ENCODE measurements at places on chromosomes 16 and 17.

DNA sequence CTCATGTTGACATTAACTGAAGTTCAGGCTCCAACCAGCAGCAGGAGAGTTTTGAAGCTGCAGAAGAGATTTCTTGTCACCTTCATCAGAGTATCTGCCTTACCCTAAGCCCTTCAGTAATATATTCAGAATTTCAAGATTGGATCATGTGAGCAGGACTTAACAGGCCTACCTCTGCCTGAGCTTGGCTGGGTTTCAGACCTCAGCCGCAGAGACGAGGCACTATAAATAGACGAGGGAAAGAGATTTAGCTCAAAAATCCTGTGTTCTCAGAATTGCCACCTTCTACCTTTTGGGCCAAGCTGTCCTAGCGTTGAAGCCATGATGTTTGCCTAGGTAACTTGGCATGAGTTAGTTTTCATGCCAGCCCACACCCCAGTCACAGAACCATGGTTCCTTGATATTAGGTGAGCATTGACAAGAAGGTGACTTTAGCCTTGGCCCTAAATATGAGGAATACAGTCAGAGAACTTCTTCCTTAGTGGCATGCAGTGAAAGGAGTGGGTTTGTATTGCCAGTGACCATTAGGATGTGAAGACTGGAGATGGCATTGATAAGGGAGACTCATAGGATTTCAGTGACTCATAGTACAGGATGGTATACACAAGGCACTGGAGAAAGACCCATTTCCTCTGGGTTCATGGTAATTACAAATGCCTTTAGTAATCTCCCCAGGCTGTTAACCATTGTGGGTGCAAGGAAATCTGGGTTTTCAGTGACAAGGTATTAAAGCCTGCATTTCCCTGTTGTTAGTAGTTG lies 224.3 kb downstream of the MSI2 start:
- DNase-seq: no peak

- no peak for DNase-seq
Observed at GRCh38 chr16:66705790-66706505, 9.4 kb upstream of the CMTM4 start.

DNA sequence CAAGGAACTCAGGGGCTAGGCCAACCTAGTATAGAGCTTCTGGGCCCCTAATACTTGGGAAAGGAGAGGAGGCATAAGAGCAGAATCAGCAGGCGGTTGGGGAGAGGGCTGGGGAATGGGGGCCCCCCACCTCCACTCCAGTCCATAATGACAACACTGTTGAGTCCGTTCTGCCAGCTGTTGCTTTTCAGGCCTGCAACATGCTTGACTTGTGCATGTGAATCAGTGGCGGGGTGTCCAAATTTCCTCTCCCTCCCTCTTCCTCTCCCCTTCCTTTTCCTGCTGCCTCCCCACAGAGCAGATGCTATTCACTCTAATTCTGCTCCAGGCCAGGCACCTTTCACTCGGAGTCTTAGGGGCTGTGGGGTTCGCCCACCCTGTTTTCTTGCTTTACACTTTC lies 31.7 kb downstream of the SGSM2 start:
- no peak for DNase-seq

DNA sequence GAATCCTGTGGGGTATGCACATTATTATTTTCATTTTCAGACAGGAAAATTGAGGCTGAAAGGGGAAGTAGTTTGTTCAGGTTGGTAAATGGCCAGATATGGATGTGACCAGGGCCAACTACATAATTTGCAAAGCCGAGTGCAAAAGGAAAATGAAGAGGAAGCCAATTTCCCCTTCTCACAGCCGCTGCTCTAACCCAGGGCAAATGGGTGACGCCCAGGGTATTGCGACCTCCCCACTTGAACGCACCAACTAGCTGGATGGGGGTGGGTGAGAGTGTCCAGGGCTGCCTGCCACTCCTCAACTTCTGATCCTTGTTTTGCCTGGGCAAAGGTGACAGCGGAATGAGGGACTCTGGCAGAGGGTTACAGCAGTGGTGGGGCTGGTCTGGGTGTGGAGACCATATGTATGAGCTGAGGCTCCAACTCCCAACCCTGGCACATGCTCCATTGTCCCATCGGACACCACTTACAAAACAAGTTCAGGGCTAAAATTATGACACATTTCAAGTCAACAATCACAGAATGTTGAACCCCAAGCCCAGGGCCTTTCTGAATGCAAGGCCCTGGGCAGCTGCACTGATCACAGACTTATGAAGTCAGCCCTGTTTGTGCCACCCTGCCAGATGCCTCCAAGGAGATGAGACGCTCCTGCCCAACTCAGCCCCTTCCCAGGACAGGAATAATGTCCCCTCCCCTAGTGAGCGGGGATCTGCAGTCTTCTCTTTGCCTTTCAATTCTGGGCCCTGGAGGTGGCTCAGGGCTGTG lies 1.7 kb downstream of the ANKRD40CL start:
- DNase-seq: no peak

GRCh38 chr16:85667841-85668413 lies 20.8 kb downstream of the GINS2 start:
- DNase-seq: no peak
